Ovary (tissue), 10 donors: ENCODE measurements at places on chromosomes 12 and 14.

DNA sequence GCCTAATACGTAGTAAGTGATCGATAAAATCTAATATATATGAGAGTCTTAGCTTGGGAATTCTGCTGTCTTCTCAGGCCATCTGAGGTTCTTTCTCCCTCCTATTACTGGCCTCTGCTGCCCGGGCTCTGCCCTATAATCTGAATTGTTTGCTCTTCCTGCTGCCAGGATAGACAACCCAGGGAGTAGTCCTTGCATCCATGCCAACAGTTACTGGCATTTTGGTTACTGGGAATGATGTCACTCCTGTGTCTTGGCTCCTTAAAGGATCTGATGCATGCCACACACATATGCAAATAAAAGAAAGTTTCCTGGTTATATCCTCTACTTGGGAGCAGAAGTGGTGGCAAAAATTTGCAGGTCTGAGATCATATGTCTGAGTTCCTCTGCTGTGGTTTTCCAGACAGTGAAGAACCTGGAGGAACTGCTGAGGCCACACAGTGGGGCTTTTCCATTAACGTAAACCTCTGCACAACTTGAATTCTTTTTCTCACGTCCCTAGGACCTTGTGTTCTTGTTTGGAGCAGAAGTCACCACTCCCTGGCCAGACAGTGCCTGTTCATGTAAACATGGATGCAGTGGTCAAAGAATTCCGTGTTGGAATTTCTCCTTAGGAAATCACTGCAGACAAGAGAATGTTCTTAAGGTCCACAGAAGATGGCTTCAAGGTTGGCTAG is 320.6 kb upstream of the TBX3 start:
- H3K36me3 ChIP-seq: no peaks in the 10 kb centered on the region
- H3K4me3 ChIP-seq: no peak overlapping the region
- no peak for DNase-seq
- H3K27me3 ChIP-seq: no peaks in the 10 kb centered on the region
- no peak overlapping the region for H3K27ac ChIP-seq
- H3K4me1 ChIP-seq: no peaks in the 10 kb centered on the region

DNA sequence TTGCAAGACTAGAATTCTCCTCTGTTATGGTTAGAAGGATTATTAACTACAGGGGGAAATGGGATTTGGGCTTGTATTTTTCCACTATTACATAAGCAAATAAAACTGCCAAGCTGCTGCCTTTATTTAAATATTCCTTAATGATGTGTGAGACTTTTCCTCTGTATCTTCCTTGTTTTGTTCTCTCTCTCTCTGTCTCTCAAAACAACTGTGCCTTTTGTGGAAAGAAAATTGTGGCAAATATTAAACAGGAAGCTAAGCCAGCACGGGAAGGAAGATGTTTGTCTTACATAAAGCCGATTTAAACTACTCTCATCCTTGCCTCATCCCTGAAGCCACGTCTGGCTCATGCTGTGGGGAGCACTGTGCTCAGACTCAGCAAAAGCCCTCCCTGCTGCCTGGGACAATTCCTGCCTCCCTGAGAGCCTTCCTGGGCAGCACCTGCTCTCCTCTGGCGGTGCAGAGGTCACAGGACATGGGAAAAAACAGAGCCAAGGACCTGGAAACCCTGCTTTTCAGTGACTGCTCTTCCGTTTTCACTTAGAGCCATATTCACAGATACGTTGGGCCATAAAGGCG is 237.2 kb downstream of the SLC15A4 start:
- H3K36me3 ChIP-seq: no peaks in the 10 kb centered on the region
- DNase-seq: no peak
- H3K27me3 ChIP-seq: no peaks in the 10 kb centered on the region
- no peaks in the 10 kb centered on the region for H3K4me1 ChIP-seq

GRCh38 chr14:55512421-55512820 is 67.6 kb upstream of the KTN1 start:
- no peak overlapping the region for H3K27ac ChIP-seq
- no peaks in the 10 kb centered on the region for H3K36me3 ChIP-seq
- no peak overlapping the region for H3K4me3 ChIP-seq
- no peaks in the 10 kb centered on the region for H3K4me1 ChIP-seq

DNA sequence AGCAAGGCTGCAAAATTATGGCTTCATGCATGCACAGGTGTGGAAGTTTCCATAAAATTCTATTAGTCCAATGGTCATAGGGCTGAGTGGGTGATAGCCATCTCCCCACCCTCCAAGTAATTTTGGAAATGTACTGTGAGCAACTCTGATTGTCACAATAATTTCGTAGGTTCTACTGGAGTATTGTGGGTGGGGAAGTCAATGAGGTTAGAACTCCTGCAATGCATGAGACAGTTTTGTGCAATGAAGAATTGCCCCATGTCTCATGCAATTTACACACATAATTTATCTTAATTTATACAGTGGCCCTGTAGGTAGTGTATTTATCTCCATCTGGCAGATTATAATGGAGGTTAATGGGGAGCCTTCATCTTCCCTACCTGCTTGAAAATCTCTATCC is 20.5 kb downstream of the IFNG start:
- no peak overlapping the region for H3K27ac ChIP-seq
- H3K36me3 ChIP-seq: no peaks in the 10 kb centered on the region
- no peak overlapping the region for H3K4me3 ChIP-seq

DNA sequence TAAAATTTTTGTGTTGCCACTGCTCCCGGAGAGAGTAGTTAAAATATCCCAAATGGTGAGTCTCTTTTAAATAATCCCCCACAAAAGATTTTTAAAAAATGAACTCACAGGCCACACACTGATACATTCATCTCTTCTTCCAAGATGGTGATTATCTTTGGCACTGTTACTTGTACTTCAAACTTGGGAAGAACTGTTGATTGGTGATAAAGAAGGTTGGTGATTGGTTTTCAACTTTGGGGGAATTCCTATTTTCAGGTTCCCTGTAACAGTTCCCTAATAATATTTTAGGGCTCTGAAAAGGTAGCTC is 6.6 kb downstream of the A2M start:
- no peaks in the 10 kb centered on the region for H3K4me1 ChIP-seq
- no peak overlapping the region for H3K4me3 ChIP-seq
- no peaks in the 10 kb centered on the region for H3K27me3 ChIP-seq
- no peak for DNase-seq
- H3K27ac ChIP-seq: no peak overlapping the region
- no peaks in the 10 kb centered on the region for H3K36me3 ChIP-seq
